HCT116 (cell line): ENCODE measurements at places on chromosomes 2 and 18. TPM values are rescaled to one million over a fixed set of nuclear protein-coding genes. Genes with fewer than 3 reads are reported as not detected.

PSMA8 gene
- not detected for total RNA-seq

SLC5A7 gene
- total RNA-seq: not detected

GAD1 gene
- 11.0 TPM for total RNA-seq

NPPC gene
- total RNA-seq: 0.52 TPM

GALNT14 gene
- total RNA-seq: 11.2 TPM

ERCC3 gene
- total RNA-seq: 52.7 TPM

HOXD4 gene
- total RNA-seq: 0.61 TPM

ARHGAP25 gene
- total RNA-seq: 0.27 TPM

DES gene
- total RNA-seq: 4.2 TPM

NAT8 gene
- total RNA-seq: not detected

GPR155 gene
- 3.8 TPM for total RNA-seq

GRCh38 chr2:239502430-239503186 lies 101.8 kb upstream of the HDAC4 start:
- DNase-seq: no peak

- no peak for DNase-seq
These were observed 33.3 kb downstream of the TMEM37 start for GRCh38 chr2:119464981-119465380.

DNA sequence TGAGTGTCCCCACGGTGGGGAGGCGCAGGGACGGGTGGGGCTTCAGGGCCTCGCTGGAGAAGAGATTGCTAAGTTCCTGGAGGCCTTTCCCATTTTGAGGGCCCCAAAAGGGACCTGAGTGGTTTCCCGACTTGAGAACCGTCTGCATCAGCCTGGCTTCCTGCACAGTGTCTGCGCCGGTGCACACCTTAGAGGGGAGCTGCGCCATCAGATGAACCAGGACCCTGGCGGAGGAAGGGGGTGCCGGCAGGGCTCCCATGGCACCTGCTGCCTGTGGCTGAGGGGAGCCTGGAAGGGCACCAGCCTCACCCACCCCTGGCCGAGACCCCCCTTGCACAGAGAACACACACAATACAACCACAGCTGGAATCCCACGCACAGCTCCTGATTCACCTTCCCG lies 465.1 kb upstream of the MYT1L start:
- DNase-seq: no peak

DNA sequence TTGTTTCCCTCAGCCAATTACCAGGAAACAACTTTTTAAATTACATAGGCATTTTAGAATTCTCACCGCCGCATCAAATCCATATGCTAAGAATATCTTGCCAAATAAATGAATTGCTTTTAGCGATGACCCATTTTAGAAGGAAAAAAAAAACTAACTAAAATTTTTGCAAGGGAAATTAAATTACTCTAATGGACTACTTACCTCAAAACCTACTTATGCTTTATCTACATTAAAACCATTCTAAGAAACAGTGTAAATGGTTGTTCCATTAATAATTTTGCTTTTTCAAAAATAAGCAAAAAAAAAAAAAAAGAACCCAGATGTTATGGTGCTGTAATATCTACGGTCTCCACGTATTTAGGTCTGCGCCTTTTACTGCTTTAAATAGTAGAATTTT lies 73.5 kb upstream of the CCDC150 start:
- no peak for DNase-seq

DNA sequence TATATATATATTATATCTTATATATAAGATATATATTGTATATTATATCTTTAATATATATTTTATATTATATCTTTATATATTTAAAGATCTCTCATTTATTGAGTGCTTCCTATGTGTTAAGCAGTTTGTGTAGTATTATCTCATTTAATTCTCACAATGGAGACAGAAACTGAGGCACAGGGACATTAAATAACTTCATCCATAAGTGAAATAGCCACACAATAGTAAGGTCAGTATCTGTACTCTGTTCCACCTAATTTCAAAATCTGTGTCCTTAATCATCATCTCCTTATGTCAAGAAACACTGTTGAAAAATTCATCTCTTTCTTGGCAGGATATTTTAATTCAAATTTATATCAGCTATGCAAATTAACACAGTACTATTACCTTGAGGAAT lies 52.8 kb upstream of the CD302 start:
- DNase-seq: no peak

DNA sequence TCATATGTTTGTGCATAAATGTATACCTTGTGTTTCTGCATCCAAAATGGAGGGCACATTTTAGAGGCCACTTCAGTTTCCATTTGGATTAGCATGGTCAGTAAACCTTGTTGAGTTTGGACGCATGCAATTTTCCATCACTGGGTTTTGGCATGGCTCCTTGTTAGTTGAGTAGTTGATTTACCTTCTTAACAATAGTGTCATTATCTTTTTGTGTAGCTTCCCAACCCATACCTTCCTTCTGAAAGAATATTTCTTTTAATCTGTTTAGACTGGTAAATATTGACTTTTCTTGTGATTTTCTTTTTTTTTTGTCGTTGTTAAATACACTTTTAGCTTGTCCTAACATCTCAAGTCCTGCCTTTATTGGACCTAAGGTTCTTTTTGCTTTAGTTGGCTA lies 15.5 kb downstream of the RPIA start:
- DNase-seq: no peak

GRCh38 chr2:27092696-27093429 lies 6.3 kb downstream of the KHK start:
- DNase-seq: no peak

DNA sequence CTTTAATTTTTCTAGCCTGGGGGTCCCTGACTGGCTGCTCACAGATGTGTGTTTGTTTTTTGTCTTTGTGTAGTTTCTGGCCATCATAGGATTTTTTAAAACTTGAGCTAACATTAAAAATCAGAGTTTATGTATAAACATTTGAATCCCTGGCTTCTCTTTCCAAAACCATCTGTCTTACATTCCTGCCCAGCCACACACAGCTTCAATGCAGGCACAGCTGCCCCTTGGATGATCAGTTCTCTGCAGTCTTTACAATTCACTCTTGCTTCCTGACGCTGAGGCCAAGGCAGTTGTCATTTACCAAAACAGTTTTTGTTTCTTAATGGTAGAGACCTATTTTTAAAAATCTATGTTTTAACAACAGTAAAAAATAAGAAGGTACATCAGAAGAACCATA lies 169.2 kb upstream of the LRRTM1 start:
- no peak for DNase-seq

GRCh38 chr2:65499216-65499615 lies 66.8 kb upstream of the SPRED2 start:
- DNase-seq: no peak

DNA sequence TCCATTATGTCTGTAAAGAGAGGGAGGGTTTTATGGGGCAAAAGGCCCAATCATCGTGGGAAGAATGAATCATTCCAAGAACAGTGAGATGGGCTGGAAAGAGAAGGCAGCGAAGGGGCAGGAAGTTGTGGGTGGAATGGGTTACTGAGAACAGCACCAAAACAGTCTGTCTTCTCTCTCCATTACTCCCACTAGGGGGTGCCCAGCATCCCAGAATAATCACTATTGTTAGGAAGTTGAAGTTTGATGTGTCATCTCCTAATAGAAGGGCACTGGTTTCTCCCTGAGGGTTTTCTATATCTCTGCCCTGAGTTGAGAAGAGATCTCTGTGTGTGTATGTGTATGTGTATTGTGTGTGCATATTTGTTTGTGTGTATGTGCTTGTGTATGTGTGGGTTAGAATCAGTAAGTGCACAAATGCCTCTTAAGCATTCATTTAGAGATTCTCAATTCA lies 76.6 kb upstream of the MAP4K3 start:
- peak; percentile 32 for DNase-seq

- no peak for DNase-seq
These were observed 118.3 kb downstream of the DOK6 start for GRCh38 chr18:69518989-69519388.

- DNase-seq: peak; percentile 79
These were observed at the start of gene VSNL1 for GRCh38 chr2:17540093-17540812. Gene VSNL1 (plus strand): TSS chr2:17540696. CDS start chr2:17592075, 51,379 bp downstream.

DNA sequence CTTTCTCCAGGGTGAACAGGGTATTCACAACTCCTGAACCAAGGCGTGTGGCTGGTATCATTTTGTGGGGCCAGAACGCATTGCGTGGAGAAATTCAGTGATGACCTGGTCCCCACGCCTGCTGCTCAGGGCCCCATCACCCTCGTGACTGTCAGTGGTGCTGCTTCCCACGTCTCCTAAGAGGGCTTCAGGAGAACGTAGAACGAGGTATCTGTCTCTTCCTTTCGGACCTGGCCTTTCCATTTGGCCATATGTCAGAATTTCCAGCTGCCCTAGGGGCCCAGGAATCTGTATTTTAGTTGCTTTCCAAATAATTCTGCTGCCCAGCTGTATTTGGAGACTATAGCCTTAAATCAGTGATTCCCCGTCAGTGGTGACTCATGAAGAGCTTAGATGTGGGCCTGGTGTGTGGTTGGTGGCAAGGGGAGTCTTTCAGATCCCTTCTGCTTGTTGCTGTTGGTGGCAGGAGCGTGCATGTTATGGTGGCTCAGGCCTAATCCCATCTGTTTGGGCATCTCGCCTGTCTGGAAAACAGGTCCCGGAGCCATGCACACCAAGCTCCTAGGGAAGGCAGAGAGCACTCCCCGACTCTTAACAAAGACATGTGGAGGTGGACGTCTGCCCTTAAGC lies 56.4 kb downstream of the NPAS2 start:
- DNase-seq: no peak

GRCh38 chr2:128259585-128259984 lies 59.1 kb downstream of the HS6ST1 start:
- no peak for DNase-seq

- no peak for DNase-seq
These were observed 175.8 kb downstream of the CELF4 start for GRCh38 chr18:37389684-37390368.

- DNase-seq: no peak
These were observed 18.7 kb downstream of the IL36B start for GRCh38 chr2:113034016-113034415.
